ENCODE measurements at places on chromosomes 5 and 9. TPM values are rescaled to one million over a fixed set of nuclear protein-coding genes. Genes with fewer than 3 reads are reported as not detected.

GRCh38 chr9:135349212-135350002 lies 130.2 kb upstream of the PPP1R26 start:
- ATAC-seq: no peak

Gene NR4A3
- 42.0 TPM for total RNA-seq

Gene C8G
- not detected for total RNA-seq

DNA sequence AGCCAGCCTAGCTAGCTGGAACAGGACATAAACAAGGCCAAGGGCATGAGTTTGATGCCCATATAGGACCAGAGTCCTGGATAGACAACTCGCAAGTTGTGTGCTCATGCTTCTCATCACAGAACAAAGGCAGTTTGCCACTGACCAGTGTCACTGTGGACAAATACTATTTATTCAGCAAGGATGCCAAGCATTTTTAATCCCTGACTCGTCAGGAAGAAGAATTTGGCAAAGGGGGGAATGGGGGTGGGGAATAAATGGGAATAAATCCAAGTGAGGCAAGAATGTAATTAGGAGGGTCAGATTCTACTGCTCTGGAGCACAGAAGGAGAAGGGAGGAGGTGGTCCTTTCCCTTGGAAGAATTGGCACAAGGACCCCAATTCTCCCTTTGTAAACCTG lies 46.8 kb upstream of the ANKRD55 start:
- no peak for ATAC-seq

Gene KCNN2
- not detected for total RNA-seq

- no peak for ATAC-seq
These were observed 334.0 kb upstream of the NUDT12 start for GRCh38 chr5:103896593-103896992.

Gene SMIM15
- total RNA-seq: 72.0 TPM

Gene ENG
- 10.0 TPM for total RNA-seq

- no peak for ATAC-seq
These were observed 21.7 kb upstream of the C5orf47 start for GRCh38 chr5:173967241-173967640.

- ATAC-seq: peak; percentile 78
These were observed 477.8 kb downstream of the CCDC171 start for GRCh38 chr9:16030528-16031185.

DNA sequence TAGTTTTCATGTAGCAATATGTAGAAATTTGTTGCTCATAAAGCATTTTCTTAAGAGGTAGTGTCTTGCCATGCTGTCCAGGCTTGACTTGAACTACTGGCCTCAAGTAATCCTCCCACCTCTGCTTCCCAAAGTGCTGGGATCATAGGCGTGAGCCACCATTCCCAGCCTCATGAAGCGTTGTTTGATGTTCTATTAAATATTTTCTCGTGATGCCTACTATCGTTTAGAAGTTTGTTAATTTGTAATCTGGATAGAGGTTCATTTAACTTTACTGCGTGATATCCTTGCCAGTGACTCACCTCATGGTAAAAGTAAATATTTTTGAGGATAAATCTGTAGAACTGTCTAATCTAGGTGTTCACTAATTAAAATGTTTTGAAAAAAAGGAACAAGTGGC lies 82.6 kb downstream of the VCAN start:
- ATAC-seq: no peak

DNA sequence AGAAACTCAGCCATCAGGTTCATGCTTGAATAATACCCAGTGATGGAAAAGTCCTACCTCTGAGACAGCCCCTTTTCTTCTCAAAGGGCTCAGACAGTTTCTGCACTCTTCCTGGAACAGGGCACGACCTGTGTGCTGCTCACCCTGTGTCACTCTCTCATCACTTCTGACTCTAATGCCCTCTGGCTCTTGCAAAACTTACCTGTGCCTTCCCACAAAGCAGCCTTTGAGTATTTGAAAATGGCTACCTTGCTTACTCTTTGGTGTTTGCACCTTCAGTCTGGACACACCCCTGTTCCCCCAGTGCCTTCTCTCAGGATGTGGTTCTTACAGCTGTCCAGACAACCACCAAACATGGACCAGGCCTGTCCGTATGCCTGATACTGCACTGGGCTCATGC lies 171.4 kb downstream of the GRIA1 start:
- ATAC-seq: no peak

Gene RGS3
- 85.8 TPM for total RNA-seq

- ATAC-seq: no peak
These were observed 471.0 kb downstream of the EFNA5 start for GRCh38 chr5:107199756-107200155.

All from activated T-helper 17 cell treated with anti-CD3 and anti-CD28 coated beads, Interleukin-2, amount 50 U/mL, for 72 hours (primary cell).